ENCODE measurements at places on chromosomes 6 and 20. TPM values are rescaled to one million over a fixed set of nuclear protein-coding genes. Genes with fewer than 3 reads are reported as not detected.

BMP5 gene
- total RNA-seq, result 0.20 TPM

SLC25A27 gene
- 25.0 TPM for total RNA-seq

C2 gene
- total RNA-seq, result 2.4 TPM

VIP gene
- not detected for total RNA-seq

FGD2 gene
- 0.50 TPM for total RNA-seq

TSHZ2 gene
- total RNA-seq, result not detected

PAK5 gene
- not detected for total RNA-seq

MYLIP gene
- total RNA-seq, result 29.2 TPM

KIF6 gene
- total RNA-seq, result not detected

FAM83B gene
- 15.6 TPM for total RNA-seq

ELOVL2 gene
- total RNA-seq, result 0.41 TPM

UBD gene
- not detected for total RNA-seq

WFDC12 gene
- not detected for total RNA-seq

- no peak for DNase-seq
Measured at GRCh38 chr6:137870744-137871247, 3.7 kb downstream of the TNFAIP3 start.

GRCh38 chr20:44727039-44727438, 11.9 kb downstream of the CCN5 start:
- DNase-seq, result no peak

DNA sequence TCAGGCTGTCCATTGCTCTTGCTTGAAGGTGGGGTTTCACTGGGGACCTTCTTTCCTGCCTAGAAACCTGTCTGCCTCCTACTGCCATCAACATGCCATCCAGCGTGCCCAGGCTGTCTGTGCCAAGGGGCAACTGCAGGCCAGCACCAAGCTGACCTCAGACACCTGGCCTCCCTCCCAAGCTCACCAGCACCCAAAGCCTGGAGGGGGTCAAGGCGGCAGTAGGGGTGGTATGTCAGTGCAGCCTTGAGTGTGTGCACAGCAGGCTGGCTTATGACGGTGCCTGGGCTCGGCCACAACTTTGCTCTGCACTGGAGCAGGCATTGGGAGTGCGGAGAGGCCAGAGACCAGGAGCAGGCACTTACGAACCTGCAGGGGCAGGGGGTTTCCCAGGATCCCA, 149.0 kb downstream of the EYS start:
- no peak for DNase-seq

DNA sequence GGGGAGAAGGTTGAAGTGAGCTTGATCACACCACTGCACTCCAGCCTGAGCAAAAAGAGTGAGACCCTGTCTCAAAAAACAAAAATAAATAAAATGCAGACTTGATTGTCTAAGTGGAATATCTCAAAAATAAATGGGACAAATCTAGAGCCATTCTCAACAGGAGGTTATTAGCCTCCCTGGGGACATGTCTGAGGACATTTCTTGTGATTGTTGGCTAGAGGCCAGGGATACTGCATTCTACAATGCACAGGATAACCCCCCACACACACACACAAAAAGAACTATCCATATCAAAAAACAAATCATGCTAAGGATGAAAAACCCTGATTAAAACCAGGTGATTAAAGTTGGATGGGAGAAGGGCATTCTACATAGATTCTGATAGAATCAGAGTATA, 37.5 kb downstream of the FAM217A start:
- DNase-seq, result no peak

DNA sequence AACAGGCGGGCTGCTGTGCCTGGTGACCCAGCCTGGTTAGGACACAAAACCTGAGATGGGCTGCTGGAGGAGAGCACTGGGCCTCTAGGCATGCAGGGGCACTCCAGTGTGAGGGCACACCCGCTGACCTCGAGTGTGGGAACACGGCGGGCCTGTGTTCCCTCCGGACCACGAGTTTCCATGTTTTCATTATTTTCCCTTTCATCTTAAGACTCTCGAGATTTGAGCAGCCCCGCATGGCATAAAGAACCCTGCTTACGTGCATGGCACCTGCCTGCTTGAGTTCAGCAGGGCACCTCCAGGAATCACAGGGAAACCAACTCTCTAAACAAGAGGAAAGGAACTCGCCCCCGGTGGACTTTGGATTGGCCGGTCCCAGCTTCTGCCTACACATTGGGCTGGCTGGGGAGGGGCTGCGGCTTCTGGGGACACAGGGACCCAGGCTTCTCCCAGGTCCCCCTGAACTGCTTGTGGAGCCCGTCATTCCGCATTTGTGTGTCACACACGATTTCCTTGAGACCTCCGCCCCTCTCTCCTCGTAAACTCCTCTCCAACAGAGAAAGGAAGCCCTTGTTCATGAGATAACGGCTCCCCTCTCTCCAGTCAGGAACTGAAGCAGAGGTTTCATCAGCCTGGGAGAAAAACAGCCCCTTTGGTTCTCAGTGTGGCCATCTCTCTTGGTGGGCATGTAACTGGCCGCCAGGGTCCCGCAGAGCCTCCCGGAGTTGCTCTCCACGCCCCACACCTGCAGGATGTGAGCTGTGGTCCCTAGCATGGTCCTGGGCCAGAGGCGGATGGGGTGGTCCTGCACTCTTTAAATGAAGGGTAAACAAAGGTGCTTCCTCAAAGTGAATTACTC, 181.8 kb downstream of the TTLL2 start:
- DNase-seq, result no peak

GRCh38 chr20:43994486-43995100, 79.9 kb downstream of the TOX2 start:
- DNase-seq, result no peak

GRCh38 chr6:151452750-151453427, 963 bp upstream of the RMND1 start:
- peak; percentile 31 for DNase-seq

GRCh38 chr6:105178110-105178509, 1.7 kb downstream of the POPDC3 start:
- DNase-seq, result peak; percentile 91

DNA sequence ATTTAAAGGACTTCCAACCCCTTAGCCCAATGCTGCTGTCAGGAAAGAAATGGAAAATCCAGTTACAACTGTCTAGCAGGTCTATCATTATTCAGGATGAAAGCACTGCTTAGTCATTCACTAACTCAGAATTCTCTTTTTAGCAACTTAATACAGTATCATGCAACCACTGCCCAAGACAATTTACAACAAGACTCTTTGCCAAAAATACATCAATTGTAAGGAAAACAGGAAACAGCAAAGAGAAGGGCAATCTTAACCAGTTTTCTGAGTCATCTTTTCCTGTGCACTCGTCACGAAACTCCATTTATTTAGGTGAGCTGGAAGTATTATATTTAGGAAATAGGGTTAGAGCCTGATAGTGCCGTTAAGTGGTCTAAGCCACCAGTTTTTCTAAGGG, 1197.7 kb upstream of the CITED2 start:
- no peak for DNase-seq

- no peak for DNase-seq
Measured at GRCh38 chr6:161272635-161273273, 1.1 kb downstream of the AGPAT4 start.

GRCh38 chr20:24981282-24981681, 11.3 kb downstream of the APMAP start:
- no peak for DNase-seq

- no peak for DNase-seq
Measured at GRCh38 chr20:17407550-17407949, 123.6 kb downstream of the BFSP1 start.

- DNase-seq, result no peak
Measured at GRCh38 chr20:52943185-52943841, 28.8 kb upstream of the TSHZ2 start.

- DNase-seq, result no peak
Measured at GRCh38 chr20:1887756-1888155, 7.5 kb upstream of the SIRPA start.

DNA sequence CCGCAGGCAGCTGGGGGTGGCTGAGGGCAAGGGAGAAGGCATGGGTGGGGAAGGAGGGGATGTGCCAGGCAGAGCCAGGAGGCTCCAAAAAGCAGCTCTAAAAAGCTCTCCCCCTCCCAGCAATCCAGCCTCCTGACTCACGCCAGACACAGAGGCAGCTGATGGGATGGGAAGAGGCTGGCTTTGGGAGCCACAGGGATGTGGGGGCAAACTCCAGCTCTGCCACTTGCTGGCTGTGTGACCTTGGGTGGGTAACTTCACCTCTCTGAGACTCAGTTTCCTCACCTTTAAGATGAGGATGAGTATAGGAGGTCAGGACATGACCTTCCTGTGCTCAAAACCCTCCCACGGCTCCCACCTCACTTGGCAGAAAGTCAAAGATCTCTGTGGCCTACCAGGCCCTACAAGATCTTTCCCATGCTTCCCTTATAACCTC, 148.9 kb downstream of the CEBPB start:
- DNase-seq, result no peak

- DNase-seq, result peak; percentile 13
Measured at GRCh38 chr20:38252292-38253288, 7.9 kb downstream of the KIAA1755 start.

GRCh38 chr20:63296531-63297299, 3.7 kb downstream of the COL20A1 start:
- no peak for DNase-seq

- DNase-seq, result no peak
Measured at GRCh38 chr20:25282034-25282781, 34.3 kb downstream of the PYGB start.

DNA sequence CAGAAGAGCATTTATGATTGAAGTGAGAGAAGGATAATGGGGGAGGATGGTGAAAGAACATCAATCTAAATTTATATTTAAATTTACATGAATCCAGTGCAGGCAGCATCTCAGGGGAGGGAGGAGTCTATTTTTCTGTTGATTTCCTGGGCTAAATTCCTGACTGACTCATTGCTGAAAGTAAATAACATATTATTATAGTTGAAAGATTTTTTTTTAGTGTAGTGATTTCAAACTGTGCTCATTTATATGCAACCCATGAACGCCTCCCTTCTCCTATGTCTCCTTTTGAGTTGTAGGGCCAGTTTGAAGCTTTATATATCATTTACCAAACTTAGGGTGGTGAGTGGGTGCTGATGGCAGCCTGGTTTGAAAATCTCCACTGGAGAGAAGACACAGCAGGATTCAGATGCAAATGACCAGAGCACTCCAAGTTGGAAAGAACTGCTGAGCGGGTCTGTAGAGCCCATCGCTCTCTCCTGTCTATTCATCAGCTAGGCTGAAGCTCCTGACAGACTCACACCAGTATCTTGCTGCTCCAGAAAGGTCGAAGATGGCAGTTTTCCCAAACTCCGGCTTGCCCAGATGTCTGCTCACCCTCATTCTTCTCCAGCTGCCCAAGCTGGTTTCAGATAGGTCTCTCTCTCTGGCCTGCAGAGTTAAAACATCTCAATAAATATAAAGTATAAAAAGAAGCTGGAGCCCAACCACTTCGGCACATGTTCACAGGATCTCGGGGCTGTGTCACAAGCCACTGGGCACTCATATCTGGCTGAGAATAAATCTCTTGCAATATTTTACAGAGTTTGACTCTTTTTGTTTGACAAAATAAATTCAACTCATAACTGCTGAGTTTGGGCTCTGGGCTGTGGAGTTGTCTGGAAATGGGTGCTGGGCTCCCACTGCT, 18.3 kb downstream of the BTN2A1 start:
- DNase-seq, result peak; percentile 47

DNA sequence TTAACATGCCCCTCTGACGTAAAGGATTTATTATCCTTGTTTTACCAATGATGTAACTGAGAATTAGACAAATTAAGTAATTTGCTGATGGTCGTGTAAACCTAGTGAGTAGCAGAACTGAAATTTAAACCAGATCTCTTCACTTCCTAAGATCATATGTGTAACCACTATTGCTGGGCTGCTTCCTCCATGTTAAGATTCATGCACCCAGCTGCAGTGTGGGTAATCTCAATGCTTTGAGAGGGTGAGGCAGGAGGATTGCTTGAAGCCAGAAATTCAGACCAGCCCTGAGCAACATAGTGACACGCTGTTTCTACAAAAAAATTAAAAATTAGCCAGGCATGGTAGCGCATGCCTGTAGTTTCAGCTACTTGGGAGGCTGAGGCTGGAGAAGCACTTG, 97.9 kb downstream of the L3MBTL3 start:
- no peak for DNase-seq

- DNase-seq, result no peak
Measured at GRCh38 chr6:137080711-137081110, 35.9 kb upstream of the IL20RA start.

GRCh38 chr6:133466680-133467079, 225.5 kb downstream of the EYA4 start:
- DNase-seq, result no peak

GRCh38 chr20:45545754-45546453, 1.3 kb downstream of the EPPIN start:
- DNase-seq, result no peak

DNA sequence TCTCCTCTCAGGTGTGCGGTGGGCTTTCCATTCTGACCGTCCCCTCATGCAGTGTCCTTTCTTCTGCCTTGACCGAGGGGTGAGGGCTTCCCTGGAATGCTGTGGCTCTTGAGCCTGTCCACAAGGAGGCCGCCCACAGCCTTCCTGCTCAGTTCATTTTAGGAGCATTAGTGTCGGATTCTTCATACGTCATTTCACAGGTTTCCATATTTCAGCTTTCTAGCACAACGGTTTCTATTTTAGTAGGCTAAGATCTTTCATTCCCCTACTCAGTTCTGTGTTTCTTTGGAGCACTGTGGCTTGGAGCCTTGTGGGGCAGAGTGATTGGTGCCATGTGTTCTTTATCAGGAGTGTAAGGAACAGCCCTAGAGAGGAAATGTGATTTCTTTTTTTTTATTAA, 5.5 kb downstream of the PPP1R3G start:
- DNase-seq, result no peak

DNA sequence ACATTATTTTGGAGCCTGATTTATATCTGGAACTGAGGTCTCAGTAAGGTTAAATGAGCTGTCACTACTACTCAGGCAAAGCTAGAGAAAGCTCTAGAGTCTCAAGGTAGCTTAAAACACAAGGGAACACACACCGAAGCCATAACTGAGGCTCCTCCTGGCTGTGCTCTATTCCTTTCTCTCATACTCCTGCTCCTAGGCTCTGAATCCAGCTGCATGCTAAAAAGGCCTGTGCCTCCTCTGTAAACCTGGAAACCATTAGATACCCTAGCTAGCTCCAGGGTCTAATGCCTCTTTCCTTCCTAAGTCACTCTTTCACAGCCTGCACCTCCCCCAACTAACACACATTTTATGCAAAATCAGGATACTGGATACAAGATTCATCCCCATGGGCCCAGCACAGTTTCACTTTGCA, 17.1 kb downstream of the RIPOR2 start:
- no peak for DNase-seq

GRCh38 chr6:447381-448165, 56.0 kb downstream of the IRF4 start:
- DNase-seq, result no peak

DNA sequence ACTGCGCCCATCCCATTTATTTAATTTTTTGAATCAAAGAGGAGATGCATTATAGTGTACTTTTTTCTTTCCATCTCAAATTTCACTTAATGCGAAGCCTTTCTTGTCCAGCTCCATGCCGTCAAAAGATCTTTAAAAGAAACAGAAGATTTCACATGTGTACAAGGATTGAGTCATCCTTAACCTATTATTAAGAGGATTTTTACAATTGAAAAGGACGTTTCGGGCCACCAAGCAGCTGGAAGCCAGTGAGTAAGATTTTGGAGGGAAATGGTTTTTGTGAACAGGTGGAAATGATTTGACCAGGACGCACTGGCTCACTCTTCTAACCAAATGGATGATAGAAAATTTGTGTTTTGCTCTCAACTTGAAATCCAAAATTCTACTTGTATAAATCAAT, 15.1 kb upstream of the CCDC170 start:
- no peak for DNase-seq
